ENCODE measurements at places on chromosomes 6 and 20. TPM values are rescaled to one million over a fixed set of nuclear protein-coding genes. Genes with fewer than 3 reads are reported as not detected.

Gene CRIP3
- total RNA-seq, result 2.9 TPM

GRCh38 chr6:170522565-170523183 is 30.4 kb downstream of the PSMB1 start:
- DNase-seq, result no peak

DNA sequence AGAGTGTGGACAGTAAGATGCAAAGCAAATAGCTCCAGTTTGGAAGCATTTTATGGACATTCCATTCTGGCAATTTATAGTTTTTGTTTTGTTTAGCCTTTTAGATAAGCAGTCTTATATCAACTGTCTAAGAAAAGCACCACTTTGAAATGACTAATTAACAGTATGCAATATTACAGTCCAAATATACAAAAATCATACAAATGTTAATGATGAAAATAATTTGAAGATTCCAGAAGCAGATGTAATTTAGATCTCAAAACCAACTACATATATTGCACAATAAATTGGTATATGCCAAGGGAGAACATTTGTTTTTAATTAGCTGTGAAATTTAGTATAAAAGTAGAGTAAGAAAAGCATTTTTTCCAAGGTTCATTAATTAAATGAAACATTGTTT is 158.8 kb downstream of the KIF6 start:
- DNase-seq, result no peak

DNA sequence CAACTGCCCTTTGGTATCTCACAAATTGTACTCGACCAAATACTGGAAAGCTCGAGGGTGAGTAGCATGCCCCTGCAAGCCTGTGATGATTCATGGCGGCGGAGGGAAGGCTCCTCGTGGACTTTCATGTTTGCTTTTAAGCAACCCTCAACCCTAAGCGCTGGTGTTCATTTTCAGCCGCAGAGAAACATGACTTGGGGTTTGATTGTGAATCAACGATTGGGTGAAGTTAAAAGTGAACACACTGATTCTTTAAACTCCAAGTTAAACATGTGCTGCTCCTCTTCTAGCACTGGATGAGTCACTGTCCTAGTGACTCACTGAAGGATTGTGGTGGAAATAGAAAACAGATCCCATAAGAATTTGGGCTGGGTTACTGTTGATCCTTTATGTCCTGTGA is 8.3 kb downstream of the CD109 start:
- no peak for DNase-seq

DNA sequence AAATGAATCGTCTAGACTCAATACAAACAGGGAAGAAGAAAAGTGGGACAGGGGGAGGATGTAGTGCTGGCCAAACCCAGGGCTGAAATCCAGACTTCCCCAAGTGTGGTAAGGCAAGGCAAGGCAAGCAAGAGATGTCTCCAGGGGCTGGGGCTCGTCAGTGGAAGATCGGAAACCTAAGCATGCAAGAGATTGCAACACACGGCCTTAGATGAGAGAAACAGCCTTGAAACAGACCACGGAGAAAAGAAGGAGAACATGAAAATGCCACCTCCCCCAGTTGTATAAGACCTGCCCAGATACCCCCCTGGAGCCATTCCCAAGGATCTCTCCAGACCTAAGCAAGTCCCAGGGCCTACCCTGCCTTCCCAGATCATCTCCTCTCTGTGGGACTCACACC is 20.0 kb downstream of the VEGFA start:
- no peak for DNase-seq

DNA sequence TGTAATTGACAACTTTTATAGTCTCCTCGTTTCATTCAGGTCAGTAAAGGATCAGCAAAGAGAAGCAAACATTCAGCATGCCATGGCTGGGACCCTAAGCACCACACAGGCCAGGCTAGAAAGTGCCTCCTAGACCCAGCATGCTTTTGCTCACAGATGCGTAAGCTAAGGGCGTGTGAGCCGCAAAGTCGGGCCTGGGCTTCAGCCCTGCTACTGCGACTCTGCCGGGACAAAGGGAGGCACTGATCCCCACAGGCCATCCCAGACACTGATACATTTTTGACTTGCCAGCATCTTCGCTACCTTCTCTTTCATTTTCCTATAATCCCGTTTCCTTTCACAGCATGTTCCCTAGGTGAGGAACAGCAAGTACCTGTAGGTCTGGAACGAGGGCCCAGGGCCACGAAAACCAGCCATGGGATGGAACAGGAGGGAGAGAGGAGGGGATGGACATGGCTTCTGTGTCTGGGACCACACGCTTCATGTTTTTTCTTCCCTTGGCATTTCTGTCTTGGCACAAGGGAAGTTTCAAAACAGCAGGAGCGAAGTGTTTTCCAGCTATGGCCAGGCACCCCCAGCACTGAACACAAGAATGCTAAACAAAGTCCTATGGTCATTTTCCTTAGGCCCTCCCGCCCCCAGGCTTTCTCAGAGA is 42.6 kb downstream of the IRF4 start:
- DNase-seq, result no peak

GRCh38 chr20:32535316-32535952 is 49.7 kb downstream of the NOL4L start:
- DNase-seq, result no peak

DNA sequence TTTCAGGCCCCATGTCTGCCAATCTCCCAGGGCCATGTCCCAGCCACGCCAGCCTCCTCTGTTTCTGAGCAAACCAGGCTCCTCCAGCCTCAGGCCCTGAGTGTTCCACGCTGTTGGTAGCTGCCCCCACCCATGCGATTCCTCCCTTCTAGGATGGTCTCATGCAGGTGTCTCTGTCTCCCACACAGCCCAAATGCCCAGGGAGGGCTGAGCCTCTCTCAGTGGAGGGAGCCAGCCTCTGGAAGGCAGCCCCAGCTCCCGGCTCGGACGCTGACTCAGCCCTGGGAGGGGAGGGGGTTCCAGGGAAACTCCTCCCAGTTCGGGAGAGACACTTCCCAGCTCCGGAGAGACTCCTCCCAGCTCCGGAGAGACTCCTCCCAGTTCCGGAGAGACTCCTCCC is 122.9 kb upstream of the AFDN start:
- DNase-seq, result no peak

GRCh38 chr20:46770330-46771194 is 61.1 kb downstream of the SLC2A10 start:
- DNase-seq, result no peak

DNA sequence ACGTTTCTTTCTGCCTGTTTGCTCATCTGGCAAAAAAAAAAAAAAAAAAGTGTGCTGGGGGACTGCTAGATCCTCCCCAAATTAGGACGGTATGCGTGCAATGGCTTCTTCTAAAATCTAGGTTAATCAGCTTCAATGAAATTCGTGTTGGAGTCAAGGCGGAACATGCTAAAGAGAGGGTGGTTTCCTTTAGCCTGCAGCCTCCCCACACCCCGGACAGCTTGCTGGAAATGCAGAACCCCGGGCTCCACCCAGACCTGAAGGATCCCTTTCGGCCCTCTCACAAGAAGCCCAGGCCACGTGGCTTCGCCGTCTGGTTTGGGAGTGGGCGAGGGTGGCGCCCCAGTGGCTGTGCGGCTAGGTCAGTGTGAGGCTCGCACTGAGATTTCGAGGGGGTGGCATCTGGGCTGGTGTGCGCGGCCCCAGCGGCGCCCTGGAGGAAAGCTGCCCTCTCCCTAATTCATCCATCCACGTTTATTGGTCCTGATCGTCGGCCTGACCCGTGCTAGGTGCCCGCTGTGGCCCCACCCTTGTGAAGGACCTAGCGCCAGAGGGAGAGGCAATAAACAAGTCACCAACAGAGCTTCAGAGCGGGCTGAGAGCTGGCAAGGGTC is 49.0 kb downstream of the APCDD1L start:
- no peak for DNase-seq

Gene RIPOR3
- total RNA-seq, result 19.2 TPM

- no peak for DNase-seq
Measured at GRCh38 chr20:62370115-62370806, 3.1 kb upstream of the LAMA5 start.

DNA sequence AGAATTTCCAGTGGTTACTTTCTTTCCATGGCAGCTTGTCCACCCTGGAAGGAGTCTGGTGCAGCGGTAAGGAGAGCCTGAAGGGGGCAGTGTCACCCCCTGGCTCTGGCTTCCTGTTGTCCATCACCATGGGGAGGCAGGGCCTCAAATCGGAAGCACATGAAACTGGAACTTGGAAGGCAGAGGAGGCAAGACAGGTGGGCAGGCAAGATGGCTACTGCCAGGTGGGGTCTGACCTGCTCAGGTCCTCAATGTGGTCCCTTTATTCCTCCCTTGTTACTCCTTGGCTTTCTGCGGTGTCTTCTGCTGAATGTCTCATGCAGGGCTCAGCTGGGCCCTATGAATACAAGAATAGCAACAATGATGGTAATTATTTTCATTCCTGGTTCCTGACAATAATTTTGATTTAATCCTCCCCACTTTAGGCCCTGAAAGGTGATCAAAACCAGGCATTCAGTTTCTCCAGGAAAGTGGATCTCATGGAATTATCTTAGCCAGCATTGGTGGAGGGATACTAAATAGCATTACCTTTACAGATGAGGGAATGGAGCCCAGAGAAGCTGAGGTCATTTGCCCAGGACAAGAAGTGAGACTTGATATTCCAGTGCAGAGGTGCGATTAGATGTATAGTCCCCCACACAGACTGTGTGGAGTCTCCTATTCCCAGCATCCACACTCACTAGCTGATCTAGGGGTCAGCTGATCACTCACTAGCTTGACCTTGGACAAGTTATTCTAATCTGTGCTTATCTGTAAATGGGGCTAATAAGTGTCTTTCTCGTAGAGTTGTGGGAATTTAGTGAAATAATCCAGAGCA is 17.6 kb upstream of the SNAI1 start:
- no peak for DNase-seq

GRCh38 chr6:147577488-147577887 is 69.0 kb downstream of the SAMD5 start:
- no peak for DNase-seq

- no peak for DNase-seq
Measured at GRCh38 chr6:119109654-119110325, 31.3 kb upstream of the FAM184A start.

Gene WFDC5
- not detected for total RNA-seq
